Stimulated activated CD8-positive, alpha-beta memory T cell treated with anti-CD3 and anti-CD28 coated beads, Interleukin-15, amount 100 ng/mL, for 1 hour (primary cell): ENCODE measurements at places on chromosomes 16 and 17.

- no peak for DNase-seq
These were observed 77.7 kb downstream of the MRM3 start for GRCh38 chr17:859824-860195.

DNA sequence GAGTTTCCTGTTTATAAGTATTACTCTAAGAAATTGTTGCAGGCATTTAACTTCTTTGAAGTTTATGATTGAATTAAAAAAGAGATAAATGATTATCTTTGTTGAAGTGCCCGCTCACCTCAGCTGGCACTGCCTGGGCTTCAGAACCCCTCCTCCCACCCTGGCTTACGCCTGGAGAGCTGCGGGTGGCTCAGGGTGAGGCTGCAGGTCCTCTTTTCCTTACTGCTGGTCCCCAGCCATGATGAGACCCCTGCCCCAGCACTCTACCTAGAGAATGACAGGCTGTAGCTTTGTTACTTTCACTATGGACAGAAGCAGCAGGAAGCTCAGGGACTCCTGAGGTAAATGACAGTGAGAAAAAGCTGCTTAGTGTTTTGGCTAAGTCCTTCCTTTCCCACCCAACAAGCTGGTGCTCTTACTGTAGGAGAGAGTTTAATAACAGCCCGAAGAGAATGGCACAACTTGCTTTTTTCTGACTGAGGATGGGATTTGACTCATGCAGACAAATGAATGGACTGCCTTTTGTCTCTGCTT, 62.1 kb downstream of the EPN2 start:
- no peak for DNase-seq

- no peak for DNase-seq
These were observed 98.1 kb upstream of the CCL2 start for GRCh38 chr17:34156741-34157589.

DNA sequence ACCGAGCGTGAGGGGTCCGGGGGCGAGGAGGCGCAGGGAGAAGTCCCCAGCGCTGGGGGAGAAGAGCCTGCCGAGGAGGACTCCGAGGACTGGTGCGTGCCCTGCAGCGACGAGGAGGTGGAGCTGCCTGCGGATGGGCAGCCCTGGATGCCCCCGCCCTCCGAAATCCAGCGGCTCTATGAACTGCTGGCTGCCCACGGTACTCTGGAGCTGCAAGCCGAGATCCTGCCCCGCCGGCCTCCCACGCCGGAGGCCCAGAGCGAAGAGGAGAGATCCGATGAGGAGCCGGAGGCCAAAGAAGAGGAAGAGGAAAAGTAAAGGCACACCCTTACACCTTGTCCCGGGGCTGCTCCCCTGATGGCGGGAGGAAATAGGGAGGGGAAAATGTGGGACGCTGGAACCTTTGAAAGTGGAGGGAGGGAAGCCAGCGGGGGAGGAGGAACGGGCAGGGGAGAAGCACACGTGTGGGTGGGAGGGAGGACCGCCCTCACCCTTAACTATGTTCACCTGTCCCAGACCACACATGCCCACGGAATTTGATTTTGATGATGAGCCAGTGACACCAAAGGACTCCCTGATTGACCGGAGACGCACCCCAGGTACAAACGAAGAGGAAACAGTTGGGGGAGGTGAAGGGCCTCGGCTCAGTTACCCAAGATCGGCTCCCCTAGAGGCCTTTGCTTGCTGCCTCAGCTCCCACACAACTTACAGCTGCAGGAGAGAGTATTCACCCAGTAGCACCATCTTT, 916 bp downstream of the PAGR1 start:
- DNase-seq: no peak

DNA sequence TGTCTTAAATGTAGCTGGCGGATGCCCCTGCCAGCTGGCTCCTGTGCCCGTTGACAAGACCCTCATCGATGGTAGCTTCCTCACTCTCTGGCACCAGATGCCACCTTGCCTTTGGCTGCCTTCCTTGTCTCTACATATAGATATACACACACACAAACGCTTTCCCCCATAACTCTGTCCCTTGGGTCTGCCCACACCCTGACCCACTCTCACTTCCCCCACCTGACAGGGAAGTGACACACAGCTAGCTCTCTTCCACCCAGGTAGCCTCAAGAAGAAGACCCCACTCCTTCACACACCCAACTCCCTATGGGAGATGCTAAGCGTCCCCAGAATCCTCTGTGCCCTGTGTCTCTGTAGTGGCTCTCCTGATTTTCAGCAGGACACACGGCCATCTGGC, 25.6 kb downstream of the JUP start:
- DNase-seq: no peak

GRCh38 chr17:43546319-43547188, at the start of gene ETV4:
Gene ETV4, minus strand, starts transcription at chr17:43546340. Its CDS starts 723 bp downstream, at chr17:43545617.
- DNase-seq: peak; percentile 75

GRCh38 chr17:17784657-17785267, 52.0 kb downstream of the SREBF1 start:
- no peak for DNase-seq

GRCh38 chr17:34424814-34425491, 61.9 kb upstream of the CCL1 start:
- no peak for DNase-seq

DNA sequence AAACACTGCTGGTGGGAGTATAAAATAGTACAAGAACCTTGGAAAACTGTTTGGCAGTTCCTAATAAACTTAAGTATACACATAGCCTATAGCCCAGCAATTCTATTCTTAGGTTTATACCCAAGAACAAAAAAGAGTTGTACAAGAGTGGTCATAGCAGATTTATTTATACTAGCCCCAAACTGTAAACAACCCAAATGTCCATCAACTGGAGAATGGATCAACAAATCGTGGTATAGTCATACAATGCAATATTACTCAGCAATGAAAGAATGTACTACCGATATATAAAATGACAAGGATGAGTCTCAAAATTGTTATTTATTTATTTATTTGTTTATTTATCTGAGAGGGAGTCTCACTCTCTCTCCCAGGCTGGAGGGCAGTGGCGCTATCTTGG, 23.1 kb downstream of the GNGT2 start:
- DNase-seq: no peak

DNA sequence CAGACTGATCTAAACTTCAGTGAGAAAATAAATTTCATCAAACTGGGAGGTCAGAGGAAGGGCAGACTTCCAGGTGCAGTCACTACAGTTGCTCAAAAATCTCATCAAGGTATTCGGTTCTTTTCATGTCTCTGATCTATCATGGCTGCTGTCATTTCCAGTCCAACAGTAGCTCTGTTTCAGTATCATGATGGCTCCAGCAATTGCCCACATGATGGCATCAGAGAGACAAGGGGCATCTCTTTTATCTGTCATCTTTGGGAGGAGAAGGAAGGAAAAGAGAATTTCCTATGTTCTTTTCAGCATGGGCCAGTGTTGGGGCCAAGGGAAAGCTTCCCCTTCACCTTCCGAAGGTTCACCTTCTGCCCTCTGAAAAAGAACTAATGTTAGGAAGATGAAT, 504.9 kb upstream of the HSBP1 start:
- DNase-seq: no peak

GRCh38 chr17:57256708-57257112, 387 bp downstream of the MSI2 start:
- peak; percentile 16 for DNase-seq

DNA sequence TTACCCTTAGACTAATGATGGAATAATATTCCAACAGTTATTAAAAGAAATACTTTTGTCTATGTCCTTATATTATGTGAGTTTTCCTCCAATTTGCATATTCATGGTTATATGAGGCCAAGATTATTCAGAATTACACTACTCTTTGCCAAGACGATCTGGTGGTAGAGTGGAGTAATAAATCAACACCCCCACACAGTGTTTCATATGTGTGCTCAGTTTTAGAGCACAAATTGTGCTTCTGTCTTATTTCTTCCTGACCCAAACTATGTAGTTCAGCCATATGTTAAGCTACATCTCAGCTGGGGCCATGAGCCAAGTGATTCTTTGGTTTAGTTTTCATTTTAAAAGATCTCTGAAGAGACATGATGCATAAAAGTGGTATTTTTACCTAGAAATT, 26.9 kb upstream of the PPM1E start:
- no peak for DNase-seq

DNA sequence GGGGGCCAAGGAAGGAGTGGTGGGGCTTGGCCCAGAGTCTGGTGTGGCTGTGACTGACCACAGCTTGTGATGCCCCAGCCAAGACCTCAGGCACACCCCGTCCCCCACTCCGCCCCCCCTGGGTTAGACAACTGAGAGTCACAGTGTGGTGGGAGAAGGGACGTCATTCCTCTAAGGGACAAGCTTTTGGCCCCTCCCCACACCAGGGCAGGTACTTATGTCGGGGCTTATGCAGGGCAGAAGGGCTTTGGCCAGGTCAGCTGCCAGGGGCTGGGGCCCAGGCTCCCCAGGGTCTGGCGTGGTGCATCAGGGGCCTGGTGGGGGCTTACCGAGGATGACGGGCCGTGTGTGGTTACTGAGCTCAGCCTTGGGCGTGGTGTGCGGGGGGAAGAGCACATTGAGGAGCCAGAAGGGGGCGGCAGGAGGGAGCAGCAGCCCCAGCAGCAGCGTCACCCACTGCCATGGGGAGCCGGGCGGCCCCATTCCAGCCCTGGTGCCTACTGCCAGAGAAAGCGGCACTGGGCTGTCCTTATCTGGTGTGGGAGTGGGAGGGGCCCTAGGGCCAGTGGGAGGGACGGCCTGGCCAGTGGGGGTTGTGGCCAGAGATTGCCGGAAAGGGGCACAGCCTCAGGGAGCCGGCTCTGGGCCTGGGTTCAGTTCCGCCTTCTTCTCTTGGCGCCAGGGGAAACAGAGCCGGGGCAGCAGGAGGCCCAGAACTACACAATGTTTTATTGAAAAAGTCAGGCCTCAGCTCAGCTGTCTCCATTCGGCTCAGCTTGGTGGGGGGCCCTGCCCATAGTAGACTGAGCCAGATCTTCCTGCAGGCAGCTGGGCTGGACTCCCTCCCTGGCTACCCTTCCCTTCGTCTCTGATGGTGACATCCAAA, at the start of gene LCAT:
TSS of gene LCAT (minus strand) at position 502 of the 886 bp plus-strand sequence. CDS start at position 483, 19 bp downstream.
- DNase-seq: no peak

- no peak for DNase-seq
These were observed 198.6 kb downstream of the RPTOR start for GRCh38 chr17:80743181-80743771.

- DNase-seq: no peak
These were observed 111.1 kb downstream of the VPS53 start for GRCh38 chr17:603406-604114.

- DNase-seq: no peak
These were observed 128.2 kb downstream of the ZNF778 start for GRCh38 chr16:89345642-89346150.

GRCh38 chr16:58339452-58339981, 44.7 kb upstream of the PRSS54 start:
- DNase-seq: no peak

GRCh38 chr17:65531256-65532100, 30.0 kb downstream of the AXIN2 start:
- DNase-seq: no peak

GRCh38 chr16:66735891-66736290, 15.5 kb downstream of the DYNC1LI2 start:
- DNase-seq: no peak

DNA sequence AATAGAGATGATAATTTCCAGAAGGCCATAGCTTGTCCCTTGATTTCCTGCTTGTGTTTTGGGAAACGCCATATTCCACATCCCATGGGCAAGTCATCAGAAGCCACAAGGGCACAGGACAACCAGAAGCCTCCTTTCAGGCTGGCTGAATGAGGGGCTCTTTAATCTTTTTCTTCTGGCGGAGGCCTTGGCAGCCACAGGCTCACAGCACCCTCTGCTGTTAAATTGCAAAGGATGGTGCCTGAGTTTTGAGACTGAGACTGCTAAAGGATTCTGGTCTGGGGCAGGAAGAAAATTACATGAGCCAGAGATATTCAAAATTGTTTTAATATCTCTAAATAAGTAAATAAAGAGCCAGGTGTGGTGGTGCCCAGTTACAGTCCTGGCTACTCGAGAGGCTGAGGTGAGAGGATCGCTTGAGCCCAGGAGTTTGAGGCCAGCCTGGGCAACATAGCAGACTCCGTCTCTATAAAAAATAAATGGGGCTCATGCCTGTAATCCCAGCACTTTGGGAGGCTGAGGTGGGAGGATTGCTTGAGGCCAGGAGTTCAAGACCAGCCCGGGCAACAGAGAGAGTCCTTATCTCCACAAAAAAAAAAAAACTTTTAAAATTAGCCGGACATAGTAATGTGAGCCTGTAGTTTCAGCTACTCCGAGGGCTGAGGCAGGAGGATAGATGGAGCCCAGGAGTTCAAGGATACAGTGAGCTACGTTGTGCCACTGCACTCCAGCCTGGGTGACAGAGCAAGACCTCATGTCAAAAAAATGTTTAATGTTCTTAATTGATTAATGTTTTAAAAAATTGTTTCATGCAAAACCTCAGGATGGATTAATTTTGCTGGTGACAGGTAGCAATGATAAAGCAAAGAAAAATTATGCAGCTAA, 26.3 kb downstream of the AARSD1 start:
- DNase-seq: no peak

DNA sequence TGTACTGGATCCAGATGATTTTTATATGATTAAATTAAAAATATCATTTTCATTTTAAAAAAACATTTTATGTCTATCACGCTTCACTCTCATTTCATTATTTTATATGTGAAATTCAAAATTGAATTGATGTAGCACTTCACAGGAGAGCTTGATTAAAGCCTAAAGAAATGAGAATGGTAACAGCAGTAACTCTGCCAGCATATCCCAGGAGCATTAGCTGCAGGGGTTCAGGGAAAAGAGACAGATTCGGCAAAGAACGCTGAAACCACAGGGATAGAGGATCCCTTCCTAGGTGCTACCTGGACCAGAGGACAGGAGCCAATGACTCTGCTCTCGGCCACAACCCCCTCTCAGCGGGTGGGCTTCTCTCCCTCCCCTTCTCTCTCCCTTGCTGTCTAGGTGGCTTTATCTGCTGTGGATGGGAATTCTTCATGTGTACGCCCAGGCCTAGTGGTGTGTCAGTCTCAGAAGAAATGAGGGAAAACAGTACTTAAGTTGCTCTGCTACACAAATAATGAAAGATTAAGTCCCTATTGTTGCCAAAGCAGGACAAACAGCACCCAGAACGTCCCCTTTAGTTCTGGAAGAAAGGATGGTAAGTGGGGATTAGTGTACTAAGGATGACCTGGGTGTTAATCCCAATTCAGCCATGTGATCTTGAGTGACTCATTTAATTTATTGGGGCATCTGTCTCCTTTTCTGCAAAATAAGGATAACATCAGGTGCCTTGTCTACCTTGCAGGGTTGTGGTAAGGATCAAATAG, 123.3 kb downstream of the CDK5R1 start:
- no peak for DNase-seq
